ENCODE measurements at places on chromosomes 16 and 17.

DNA sequence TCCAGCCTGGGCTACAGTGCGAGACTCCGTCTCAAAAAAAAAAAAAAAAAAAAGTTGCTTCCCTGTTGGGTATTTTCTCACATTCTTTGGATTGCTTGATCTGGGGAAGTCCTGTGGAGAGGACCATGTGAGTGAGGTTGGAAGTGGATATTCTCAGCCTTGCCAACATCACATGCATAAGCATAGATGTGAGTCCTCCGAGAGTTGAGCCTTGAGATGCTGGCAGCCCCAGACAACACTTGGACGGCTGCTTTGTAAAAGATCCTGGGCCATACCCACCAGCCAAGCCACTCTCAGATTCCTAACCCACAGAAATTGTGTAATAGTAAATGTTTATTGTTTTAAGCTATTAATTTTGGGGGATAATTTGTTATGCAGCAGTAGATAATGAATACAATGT, 1570.0 kb upstream of the GOT2 start:
- no peak for DNase-seq

GRCh38 chr17:36104701-36105181, 1.1 kb downstream of the CCL4 start:
- no peak for DNase-seq

- DNase-seq: no peak
Measured at GRCh38 chr16:78896280-78896679, 704.3 kb downstream of the MAF start.

DNA sequence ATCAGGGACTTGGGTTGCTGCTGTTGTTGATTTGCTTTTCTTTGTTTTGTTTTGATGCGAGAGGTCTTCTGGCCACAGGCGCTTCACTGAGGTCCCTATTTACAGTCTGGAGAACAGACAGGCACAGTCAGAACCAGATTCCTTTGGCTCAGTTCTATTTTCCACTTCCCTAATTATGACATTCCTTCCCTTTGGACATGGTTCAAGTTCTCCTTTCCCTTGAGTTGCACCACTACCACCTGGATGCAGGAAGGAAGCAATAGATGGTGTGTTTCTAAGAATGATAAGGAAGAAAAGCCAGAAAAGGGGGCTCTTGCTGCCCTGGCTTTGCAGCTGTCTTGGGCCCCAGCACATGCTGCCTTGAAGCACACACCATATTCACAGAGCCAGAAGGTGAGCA, 160.6 kb downstream of the MAF start:
- DNase-seq: no peak

DNA sequence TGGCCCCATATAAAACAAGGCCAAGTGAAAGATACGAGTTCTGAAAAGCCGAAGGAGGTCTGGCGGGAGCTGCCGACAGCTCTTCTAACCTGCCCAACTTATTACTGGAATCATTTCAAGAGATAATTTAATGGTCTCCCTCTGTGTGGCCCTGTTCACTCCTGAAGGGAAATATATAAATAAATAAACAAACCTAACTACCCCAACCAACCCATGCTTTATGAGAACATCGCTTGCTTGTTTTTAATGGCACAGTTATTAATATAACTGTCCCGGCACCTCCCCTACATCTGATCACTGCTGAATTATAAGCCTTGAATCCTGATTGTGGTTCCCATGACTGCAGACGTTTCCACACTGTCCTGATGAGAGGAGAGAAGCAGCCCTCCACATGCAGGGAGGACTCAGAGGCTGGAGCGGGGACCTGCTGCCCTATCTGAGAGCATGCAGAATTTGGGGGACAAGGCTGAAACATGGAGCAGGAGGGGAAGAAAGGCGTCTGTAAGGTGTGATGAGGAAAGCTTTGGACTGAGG, 22.2 kb downstream of the CDK5RAP3 start:
- no peak for DNase-seq

GRCh38 chr17:38425744-38426143, 2.5 kb upstream of the ARHGAP23 start:
- DNase-seq: no peak

DNA sequence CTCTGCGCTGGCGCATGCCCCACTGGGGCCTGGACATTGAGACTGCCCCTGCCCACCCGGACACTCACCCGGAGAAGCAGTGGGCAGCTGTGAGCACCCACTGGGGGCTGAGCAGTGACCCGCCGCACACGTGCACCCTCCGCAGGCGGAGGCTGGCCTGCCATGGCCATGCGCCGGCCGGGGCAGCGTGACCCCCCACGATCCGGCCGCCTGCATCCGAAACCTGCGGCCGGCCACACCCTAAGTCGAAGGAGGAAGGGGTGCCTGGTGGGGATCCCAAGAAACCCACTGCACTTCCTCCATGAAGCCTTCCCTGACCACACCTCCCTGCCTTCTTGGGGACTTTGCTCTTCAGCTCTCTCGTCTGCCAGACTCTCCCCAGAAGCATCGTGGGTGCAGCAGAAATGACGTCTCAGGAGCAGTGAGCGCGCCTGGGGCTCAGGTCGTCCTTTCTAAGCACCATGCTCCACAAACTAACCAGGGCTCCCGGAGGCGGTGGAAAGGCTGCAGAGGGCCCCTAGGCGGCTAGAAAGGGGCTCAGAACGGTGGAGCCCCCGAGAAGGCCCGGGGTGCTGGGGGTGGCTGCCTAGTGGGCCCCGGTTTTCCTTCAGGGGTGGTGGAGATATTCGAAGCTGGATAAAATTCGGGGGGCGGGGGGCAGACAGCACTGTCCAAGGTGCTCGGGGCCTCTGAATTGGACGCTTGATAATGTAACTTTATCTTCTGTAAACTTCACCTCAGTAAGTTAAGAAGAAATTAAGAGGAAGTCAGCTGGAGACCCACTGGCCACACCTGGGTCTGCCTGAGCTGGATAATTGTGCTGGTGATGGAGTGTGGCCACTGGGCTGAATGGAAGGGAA, 1.5 kb downstream of the TPSG1 start:
- DNase-seq: no peak

- no peak for DNase-seq
Measured at GRCh38 chr17:61291451-61292285, 108.0 kb upstream of the TBX2 start.

DNA sequence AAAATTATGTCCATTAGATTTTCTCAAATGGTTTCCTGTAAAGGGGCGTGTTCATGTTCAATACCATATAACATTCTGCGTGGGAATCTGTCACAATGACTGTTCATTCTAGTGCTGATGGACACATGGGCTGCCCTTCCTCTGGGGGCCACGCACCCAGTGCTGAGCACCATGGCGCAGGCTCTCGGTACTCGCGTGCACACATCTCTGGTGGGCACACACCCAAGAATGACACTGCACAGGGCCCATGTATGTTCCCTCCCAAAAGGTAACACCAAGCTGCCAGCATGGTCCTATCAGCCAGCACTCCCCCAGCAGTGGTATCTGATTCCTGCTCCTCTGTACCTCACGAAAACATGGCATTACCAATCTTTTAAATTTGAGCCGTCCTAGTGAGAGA, 13.7 kb downstream of the B9D1 start:
- no peak for DNase-seq

DNA sequence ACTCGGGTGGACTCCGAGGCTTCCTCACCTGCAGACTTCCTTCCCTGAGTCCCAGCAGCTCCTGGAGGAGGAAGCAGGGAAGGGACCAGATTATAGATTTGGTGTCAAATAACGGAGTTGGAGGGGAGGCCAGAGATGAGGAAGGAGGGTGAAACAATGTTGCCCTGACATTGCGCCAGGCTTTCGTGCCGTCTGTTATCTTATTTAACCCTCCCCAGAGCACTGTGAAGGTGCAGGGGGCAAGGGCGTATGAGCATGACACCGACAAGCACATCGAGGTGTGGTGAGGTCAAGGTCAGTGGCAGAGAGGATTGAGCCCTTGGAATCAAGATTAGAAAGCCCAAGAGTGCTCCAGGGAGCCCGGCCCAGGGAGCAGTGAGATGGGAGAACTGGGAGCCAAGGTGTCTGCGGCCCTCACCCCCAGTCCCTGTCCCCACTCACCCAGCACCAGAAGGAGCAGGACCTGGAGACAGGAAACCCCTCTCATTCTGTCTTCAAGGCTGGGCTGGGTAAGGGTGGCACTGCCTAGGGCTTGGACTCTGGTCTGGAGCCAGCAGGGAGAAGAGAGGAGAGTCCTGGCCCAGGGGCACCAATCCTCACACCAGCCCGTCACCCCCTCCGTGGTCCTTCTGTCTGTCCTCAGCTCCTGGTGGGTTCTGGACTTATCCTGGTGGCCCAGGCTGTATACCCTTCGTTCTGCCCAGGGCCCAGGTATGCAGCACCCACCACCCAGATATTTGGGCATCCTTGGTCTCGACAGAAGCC, 1.1 kb downstream of the PRSS33 start:
- DNase-seq: no peak

- no peak for DNase-seq
Measured at GRCh38 chr16:49773534-49774475, 82.1 kb downstream of the ZNF423 start.

GRCh38 chr16:12798846-12799245, 4.8 kb downstream of the CPPED1 start:
- no peak for DNase-seq

- peak; percentile 47 for DNase-seq
Measured at GRCh38 chr16:88743693-88744576, 37.6 kb downstream of the CTU2 start.

- no peak for DNase-seq
Measured at GRCh38 chr17:28469376-28469775, 4.1 kb upstream of the SLC13A2 start.

GRCh38 chr17:15480204-15480603, 12.8 kb upstream of the CDRT4 start:
- no peak for DNase-seq

DNA sequence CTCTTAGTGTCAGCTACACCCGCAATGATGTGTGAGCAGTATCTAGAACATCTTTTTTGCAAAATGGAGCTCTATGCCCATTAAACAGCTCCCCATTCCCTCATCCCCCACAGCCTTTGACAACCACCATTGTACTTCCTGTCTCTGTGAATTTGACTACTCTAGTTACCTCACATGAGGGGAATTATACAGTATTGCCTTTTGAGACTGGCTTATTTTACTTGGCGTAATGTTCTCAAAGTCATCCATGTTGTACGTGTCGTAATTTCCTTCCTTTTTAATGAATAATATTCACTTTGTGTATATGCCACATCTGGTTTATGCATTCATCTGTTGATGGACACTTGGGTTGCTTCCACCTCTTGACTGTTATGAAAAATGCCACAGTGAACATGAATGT, 23.2 kb upstream of the CCL22 start:
- no peak for DNase-seq

DNA sequence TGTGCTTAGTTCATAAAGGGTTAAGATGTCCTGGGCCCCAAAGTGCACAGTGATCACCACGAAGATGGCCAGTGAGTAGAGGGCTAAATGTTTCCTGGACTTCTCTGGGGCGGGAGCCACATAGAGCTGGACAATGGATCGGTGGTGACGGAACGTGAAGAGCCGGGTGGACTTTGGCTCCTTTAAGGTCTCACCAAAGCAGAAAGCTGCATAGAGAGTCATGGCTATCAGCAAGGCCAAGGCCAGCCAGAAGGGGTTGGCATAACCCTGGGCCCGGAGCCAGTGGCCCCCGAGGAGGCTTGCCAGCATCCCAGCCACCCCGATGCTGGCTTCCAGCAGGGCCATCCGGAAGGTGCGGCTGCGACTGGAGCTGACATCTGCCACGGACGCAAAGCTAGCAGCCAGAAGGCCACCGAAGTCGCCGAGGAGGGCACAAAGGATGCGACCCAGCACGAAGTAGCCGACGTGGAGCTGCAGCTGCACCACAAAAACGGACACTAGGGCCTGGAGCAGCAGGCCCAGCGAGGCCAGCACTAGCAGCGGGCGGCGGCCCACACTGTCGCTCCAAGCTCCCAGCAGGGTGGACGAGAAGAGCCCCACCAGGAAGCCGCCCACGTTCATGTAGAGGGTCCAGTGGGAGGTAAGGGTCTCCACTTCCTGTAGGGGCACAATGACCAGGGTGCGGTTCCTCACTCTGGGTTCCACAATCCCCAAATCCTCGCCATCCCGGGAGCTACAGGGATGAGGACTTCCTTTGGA, 1.0 kb downstream of the SLC46A1 start:
- no peak for DNase-seq

- DNase-seq: no peak
Measured at GRCh38 chr17:40821536-40821935, 878 bp downstream of the KRT10 start.

GRCh38 chr17:41549596-41550039, 21.5 kb upstream of the KRT19 start:
- DNase-seq: peak; percentile 82

DNA sequence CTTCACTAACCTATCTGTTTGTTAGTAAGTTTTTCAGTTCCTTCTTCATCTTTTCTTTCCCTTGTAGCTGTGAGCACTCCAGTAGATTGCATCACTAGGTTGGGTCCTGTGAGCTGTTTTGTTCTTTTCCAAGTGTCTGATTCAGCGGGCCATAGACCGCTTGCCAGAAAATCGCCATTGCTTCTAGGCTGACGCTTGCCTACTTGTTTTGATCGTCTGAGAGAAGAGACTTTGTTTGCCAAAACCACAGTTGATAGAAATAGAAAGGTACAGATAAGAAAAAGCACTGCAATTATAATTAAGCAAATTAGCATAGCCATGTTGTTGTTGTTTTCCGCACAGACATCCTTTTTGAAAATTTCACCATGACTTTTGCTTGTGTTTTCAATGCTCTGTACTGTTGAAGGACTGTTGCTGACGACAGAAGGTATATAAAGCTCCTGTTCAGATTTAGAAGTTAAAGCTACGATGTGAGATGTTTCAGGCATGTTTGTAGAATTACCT, 3.1 kb downstream of the EVI2A start:
- DNase-seq: no peak

GRCh38 chr16:61471023-61471422, 565.2 kb downstream of the CDH8 start:
- DNase-seq: no peak

DNA sequence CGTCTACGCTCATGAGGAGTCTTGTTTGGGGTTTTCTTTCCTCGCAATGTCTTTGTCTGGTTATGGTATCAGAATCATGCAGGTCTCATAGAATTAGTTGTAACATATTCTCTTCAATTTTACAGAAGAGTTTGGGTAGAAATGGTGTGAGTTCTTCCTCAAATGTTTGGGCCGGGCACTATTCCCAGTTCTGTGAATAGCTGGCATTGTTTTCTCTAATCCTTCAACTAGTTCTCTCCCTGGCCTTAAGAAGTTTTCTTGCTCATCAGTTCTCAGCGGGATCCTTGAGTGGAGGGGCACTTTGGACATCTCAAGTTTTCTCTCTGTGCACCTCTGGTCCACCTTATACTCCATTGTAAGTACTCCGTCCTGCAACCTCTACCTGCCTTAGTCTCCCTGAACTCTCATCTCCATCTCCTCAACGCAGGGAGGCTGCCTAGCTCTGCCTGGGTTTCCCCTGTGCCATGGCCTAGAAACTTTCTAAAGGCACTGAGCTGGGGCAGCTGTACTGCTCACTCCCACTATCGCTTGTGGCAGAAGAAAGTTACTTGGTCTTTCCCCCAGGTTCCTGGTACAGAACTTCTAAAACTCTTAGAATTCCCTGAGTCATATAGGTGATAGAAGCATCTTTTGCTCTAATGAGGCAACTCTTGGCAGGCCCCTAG, 16.9 kb downstream of the NSMCE1 start:
- no peak for DNase-seq

Data from Caki2 (cell line).